ENCODE measurements at places on chromosomes 12 and 14. TPM values are rescaled to one million over a fixed set of nuclear protein-coding genes. Genes with fewer than 3 reads are reported as not detected.

DNA sequence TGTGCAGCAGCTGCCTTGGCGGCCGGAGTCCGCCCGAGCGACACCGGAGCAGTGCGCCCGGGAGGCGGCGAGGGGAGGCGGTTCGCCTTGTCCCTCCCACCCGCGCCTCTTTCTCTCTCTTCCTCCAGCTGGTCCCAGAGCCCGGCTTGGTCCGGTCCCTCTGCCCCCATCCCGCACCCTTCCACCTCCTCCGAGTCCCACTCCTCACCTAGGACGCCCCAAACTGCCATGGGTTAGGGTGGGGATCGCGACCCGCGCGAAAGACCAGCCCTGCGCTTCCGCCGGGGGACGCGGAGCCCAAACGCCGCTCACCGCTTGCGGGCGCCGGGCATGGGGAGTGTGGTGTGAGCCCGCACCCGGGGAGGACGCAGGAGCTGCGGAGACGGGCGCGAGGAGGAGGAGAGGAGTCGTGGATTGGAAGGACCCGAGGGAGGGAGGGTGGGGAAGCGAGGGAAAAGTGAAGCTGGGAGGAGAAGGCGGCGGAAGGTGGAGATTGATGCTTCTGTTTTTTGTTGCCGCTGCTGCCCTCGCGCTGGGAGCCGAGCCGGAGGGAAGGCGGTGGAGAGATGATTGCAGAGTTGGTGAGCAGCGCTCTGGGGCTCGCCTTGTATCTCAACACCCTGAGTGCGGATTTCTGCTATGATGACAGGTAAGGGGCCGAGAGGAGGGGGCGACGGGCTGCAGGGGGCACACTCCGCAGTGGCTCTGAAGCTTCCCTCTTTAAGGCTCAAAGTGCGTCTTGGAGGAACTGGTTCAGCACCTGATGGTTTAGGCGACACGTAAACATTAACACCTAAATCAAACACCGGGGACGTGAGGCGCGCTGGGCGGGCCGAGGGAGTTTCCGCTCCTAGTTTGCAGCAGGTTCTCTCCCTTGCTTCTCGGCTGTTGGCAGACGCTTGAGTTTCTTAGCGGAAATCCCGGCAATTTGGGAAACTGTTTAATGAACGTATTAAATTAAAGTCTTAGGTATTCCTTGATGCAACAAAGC, 610 bp downstream of the TMTC2 start:
- DNase-seq: peak; percentile 38

GRCh38 chr12:57817261-57817989, 1.1 kb downstream of the AVIL start:
- DNase-seq: no peak

DNA sequence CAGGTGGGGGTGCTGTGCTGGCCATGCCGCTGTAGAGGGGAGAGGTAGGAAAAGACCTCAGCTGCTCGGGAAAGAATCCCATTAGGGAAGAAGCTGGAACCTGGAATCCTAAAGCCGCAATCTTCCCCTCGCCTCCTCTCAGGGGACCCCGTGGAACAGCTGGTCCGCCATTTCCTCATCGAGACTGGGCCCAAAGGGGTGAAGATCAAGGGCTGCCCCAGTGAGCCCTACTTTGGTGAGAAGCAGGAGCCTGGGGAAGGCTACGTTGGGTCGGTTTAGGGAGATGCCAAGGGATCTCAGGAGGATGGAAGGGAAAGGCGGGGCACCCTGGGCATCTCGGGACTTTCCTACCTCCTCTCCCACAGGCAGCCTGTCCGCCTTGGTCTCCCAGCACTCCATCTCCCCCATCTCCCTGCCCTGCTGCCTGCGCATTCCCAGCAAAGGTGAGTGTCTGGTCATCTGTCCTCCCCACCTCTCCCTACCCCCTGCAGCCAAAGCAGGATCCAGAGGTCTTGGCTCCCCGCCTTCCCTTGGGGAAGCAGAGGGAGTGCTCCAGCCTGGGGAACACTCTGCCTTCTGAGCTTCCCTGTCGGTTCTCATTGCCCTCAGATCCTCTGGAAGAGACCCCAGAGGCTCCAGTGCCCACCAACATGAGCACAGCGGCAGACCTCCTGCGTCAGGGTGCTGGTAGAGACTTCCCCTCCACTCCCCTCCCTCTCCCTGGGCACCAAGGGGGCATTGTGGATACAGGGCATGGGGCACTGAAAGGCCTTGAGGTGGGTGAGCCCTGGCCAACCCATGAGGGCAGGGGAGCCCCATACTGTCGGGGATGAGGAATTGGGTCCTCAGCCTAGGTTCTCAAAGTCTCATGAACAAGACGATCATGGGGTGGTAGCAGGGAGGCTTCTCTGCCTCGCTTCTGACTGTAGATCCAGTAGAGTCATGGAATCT, 12.4 kb downstream of the TNS2 start:
- DNase-seq: no peak

GRCh38 chr12:64468966-64469365, 17.0 kb downstream of the TBK1 start:
- no peak for DNase-seq

DNA sequence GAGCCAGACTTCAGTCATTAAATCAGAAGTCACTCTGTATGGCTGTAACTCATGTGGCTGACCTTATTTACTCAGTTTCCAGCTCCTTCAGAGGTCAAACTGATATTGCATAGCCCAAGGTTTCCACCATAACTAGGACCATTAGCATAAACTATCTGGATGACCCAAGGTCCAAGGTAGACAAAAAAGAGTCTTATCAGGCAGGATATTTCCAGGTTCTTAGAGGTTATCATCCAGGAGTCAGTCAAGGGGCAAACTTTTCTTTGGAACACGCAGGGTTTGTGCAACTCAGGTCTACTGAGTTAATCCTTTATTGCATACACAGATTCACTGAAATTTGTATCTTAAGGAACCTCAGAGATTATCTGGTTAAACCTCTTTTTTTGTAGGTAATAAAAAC, 66.5 kb downstream of the AVPR1A start:
- no peak for DNase-seq

DNA sequence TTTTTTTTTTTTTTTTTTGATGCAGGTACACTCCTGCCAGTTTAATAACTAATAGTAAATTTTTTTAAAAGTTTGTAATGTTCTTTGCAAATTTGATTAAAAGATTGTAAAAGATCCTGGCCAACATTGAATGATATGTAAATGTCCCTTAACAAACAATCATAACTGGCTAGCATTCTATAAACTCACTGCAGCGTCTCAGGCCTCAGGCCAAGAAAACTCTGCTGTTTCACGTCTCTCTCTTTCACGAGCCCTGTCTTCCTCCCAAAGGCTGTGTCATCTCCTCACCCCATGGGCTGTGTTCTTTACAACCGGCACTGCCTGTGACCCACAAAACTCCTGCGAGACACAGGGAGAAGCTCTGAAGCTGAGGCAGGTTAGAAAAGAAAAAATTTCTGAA, 103.3 kb downstream of the NUAK1 start:
- DNase-seq: no peak

- DNase-seq: no peak
Observed at GRCh38 chr14:81198651-81199050, 22.1 kb downstream of the GTF2A1 start.

DNA sequence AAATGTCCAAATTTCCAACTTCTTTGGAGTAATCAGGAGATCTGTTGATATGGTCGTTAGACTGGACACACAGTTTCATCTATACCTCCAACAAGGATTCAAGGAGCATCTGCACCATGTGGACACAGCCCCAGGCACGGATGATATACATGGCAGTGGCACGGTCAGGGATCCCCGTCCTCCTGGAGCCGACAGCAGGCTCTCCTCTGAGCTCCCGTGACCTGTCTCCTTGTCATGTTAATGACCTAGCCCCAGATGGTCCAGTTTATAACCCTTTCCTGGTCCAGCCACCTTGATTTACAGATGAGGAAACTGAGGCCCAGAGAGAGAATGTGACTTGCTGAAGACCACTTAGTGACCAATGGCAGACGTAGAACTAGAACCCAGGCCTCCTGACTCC, 16.5 kb upstream of the SERPINA4 start:
- no peak for DNase-seq

- no peak for DNase-seq
Observed at GRCh38 chr12:78229591-78230101, 399.0 kb downstream of the NAV3 start.

DNA sequence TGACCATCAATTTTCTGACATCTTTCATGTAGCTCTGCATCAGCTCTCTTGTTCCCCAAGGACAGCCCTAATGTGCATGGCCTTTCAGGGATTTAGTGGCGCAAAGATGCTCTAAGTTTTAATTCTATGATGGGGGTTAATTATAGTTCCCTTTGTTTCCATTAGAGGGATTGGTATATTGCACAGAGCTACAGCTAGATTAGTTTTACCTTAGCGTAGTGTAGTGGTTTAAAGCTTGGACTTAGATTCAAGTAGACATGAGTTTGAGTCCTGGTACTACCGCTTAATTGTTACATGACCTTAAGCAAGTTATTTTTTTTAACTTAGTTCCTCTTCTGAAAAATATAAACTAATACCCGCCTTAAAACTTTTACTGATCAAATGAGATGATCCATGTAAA, 247.8 kb upstream of the KRR1 start:
- DNase-seq: no peak

DNA sequence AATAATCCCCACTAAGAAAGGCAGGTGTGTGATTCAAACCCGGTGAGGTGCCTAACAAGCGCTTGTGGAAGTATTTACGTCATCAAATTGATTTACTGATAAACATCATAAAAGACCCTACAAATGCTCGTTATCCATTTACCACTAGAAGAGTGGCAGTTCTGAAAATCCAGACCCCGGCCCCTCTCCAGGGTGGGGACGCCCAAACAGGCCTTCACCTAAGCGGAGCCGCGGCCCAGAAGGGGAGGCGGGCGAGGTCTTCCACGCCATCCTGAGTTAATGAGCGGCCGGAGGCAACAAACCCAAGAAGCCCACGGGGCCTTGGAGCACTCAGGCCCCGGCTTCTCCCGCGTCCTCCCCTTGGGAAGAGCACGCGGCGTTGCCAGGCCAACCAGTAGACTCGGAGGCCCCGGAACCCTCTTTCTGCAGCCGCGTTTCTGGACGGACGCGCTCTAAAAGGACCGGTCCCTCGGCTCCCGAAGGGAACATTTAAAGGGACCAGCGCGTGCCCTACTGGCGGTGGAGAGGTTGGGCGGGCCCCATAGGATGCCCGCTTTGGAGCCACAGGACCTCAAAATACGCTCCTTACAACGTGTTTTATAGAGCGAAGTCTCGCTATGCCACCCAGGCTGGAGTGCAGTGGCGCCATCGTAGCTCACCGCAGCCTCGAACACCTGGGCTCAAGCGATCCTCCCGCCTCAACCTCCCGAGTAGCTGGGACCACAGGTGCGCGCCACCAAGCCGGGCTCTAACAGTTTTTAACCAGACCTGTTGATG, 3.5 kb downstream of the PTPN21 start:
- peak; percentile 76 for DNase-seq

DNA sequence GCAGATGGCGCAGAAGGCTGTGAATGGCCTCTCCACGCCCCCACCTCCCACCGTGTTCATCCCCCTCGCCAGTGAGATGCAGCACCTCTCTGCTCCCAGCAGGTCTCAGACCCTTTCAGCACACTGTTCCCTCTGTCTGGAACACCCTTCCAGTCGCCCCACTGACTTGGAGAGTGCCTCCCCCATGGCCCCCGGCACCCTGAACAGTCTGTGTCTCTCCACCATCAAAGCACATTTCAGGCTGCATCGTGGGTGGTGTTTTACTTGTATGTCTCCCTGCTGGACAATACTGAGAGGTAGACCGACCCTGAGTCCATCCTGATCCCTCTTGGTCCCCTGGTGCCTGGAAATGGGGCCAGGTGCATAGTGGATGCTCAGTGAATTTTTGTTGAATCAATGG, 34.9 kb downstream of the CACNA2D4 start:
- DNase-seq: no peak

- no peak for DNase-seq
Observed at GRCh38 chr14:23187925-23188324, 4.5 kb upstream of the SLC7A8 start.

- DNase-seq: no peak
Observed at GRCh38 chr14:60594062-60594461, 55.2 kb downstream of the SIX1 start.

GRCh38 chr14:97687944-97688630, 890.9 kb downstream of the VRK1 start:
- no peak for DNase-seq

DNA sequence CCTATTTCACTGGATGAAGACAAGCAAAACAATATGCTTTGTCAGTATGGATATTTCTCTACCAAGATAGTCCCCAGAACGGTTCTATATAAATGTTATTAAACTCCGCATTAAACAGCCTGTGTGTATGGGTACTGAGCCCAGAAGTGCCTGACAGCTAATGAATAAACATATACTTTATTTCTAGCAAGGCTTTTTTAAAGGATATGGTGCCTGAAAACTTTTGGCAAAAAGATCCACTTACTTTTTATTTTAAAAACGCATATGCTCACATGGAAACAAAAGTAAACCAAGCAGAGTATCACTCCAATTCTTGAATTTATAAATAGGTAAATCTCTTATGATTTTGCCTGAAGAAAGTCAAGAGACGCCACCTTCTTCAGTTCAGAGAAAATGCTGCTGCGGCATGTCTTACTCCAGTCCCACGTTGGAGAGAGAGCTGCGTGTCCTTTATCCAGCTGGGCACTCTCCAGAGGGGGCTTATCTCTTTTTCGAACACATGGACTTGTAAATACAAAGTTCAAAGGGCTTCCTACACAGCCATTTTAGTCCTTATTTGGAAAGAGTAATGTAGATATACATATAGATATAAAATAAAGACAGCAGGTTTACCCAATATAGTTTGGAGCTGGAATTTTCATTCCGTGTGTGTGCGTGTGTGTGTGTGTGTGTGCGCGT, 264.2 kb downstream of the ADAMTS20 start:
- no peak for DNase-seq

- no peak for DNase-seq
Observed at GRCh38 chr12:58081488-58081887, 140.1 kb downstream of the ATP23 start.

DNA sequence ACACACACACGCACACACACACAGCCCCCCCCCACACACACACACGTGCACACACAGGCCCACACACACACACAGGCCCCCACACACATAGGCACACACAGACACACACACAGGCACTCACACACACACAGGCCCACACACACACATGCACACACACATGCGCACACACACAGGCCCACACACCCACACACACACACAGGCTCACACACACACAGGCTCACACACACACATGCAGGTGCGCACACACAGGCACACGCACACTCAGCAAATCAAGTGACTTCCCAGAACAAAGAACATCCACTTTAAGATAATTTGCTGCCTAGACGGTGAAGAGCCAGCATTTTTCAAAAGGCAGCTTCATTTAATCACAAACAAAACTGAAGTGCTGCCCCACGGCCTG, 78.5 kb upstream of the FBRSL1 start:
- no peak for DNase-seq

GRCh38 chr12:120497524-120498150, 1.7 kb downstream of the DYNLL1 start:
- no peak for DNase-seq

PIWIL1 gene
- total RNA-seq: not detected

LTB4R gene
- 1.8 TPM for total RNA-seq

EML1 gene
- 33.3 TPM for total RNA-seq

FGD4 gene
- 30.5 TPM for total RNA-seq

FOXG1 gene
- total RNA-seq: not detected

PPP1R36 gene
- 0.36 TPM for total RNA-seq

RNF212B gene
- not detected for total RNA-seq

VPS29 gene
- total RNA-seq: 91.1 TPM

CD163L1 gene
- 2.5 TPM for total RNA-seq

AKAP5 gene
- total RNA-seq: 0.19 TPM

DDN gene
- total RNA-seq: 1.4 TPM
